ENCODE measurements at places on chromosomes 12 and 14. TPM values are rescaled to one million over a fixed set of nuclear protein-coding genes. Genes with fewer than 3 reads are reported as not detected.

DNA sequence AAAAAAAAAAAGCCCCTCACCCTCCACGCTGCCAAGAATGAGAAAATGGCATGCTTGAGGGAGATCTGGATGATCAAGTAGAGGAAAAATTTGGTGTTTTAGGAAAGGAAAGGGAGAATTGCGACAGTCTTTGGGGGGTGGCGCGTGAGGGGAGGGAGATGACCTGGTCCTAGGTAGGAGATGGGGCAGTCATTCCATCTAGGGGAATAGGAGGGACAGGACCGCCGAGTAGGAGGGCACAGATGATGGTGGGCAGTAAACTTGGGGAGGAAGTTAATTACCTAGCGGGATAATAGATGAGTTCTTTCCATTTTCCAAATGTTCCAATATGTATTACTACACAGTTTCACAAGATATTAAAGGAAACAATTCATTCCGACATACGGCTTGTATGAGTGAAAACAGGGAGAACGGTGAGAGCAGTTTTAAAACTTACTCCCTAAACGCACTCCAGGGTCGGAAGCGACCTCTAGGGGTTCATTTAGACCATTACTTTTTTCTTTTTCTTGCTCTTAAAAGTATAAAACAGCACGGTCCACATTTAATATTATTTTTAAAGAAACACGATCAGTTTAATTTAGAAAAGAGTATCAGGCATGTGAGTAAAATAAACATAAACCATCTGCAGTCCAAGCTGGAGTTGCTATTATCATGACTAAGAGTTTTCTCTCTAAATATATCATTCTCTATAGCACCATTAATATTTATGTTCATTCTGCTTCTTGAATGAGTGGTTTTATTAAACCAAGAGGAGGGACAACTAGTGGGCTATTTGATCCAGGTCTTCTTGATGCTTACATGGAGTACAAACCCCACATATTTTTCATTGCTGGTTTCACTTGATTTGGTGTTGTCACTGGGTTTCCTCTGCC, 3.0 kb upstream of the FNTB start:
- no peak for DNase-seq

GRCh38 chr12:24810378-24810777, 138.5 kb downstream of the BCAT1 start:
- DNase-seq, result no peak

DNA sequence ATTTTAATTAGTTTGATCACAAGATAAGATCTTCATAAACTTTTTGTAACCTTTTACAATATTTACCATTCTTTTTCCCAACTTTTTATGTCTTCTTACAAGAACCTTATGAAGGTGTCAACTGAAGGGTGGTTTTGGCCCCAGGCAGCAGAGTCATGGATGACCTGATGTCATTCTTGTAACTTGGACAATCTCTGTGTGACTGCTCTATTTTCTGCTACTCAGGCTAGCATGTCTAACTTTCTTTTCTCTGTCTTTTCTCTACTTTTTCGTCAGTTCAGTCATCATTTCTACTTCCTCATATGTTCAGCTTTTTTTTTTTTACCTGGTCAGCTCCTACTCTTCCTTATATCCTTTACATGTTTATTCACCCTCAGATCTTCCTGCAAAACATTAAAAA, 150.7 kb upstream of the PTPRQ start:
- no peak for DNase-seq

GRCh38 chr14:77822741-77823140, 22.8 kb downstream of the ADCK1 start:
- no peak for DNase-seq

DNA sequence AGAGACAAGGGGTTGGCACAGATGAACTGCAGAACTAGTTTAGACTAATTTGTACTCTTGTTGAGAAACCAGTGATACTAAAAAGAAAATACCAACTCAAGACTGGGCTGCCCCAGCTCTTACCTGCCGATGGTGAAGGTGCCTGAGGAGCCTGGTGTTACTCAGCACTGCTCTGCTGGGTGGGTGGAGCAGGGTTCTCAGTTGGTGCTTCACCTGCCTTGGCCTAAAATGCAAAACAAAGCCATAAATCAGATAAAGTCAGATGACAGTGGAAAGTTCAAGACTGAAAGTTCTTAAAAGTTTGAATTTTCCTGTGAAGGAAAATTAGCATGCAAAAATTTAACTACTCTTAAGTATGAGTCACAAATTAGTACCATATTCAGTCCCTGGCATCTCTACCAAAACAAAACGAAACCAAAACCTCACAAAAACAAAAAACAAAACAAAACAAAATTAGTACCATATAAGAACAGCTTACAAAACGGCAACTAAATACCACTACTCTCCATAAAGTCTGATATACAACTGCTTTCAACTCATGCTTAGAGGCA, 21.9 kb downstream of the YBX3 start:
- DNase-seq, result no peak

- no peak for DNase-seq
Observed at GRCh38 chr12:27034607-27035293, 12.4 kb downstream of the MED21 start.

GRCh38 chr12:108312693-108313189, 26.4 kb downstream of the CMKLR1 start:
- DNase-seq, result no peak

- no peak for DNase-seq
Observed at GRCh38 chr12:94641283-94641682, 9.1 kb downstream of the TMCC3 start.

GRCh38 chr14:52906141-52906601, 44.7 kb downstream of the FERMT2 start:
- no peak for DNase-seq

DNA sequence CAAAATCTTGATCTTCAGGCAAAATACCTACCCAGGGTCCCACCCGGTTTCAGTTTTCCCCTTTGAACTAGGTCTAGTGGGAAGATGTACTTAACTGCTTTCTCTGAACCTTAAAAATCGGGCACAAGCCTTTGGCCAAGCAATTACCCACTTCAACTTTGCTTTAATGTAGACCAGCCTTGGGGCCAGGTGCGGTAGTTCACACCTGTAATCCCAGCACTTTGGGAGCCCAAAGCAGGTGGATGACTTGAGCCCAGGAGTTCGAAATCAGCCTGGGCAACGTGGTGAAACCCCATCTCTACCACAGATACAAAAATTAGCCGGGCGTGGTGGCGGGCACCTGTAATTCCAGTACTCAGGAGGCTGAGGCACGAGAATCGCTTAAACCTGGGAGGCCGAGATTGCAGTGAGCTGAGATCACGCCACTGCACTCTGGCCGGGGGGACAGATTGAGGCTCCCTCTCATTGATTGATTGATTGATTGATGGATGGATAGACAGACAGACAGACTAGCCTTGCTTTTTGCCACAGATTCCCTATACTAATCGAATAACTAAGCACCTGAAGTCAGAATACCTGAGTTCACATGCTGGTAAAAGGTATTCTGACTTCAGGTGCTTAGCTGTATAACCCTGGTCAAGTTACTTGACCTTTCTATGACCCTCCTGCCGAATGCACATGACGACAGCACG, 1.9 kb downstream of the CLIP1 start:
- no peak for DNase-seq

GRCh38 chr12:121964813-121965643, 46.6 kb downstream of the CFAP251 start:
- DNase-seq, result no peak

DNA sequence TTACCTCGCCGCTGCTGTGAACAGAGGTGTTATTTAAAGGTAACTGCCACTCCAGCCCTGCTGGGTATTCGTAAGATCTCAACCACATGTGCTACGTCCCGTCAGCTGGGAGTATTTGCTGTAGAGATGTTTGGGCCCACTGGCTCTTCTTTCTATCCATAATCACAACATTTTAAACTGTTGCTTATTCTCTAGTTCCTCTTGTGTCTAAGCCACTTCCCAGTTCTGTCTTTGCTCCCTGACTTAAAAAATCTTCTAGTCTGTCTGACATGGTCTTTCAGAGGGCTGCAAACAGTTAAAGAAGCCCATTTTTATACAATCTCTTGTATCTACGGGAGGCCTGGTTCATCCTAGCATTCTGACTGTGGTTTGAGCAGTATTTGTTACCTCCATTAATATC, 33.2 kb upstream of the HELB start:
- DNase-seq, result no peak

- DNase-seq, result no peak
Observed at GRCh38 chr12:100151769-100152168, 9.1 kb upstream of the BLTP3B start.

DNA sequence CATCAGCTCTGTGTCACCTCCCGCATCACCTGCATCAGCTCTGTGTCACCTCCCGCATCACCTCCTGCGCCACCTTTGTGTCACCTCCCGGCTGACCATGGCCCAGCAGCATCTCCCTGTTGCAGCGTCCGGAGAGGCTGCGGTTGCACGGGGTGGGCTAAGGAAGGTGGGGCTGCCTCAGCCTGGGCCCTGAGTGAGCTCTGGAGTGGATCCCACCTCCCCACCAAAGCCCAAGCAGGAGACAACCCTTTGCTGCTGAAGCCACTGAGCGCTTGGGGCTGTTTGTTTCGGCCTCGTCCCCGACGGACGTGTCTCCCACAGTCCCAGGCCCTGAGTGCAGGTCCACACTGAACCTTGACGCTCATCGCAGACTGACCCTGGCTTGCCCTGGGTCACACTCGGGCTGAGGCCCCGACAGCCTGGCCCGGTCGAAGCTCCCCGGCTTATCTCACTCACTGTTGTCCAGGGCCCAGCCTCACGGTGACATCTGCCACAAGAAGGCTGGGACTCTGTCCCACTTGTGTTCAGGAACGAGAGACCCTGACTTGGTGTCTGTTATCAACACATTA, 12.2 kb downstream of the TMEM121 start:
- DNase-seq, result no peak

DNA sequence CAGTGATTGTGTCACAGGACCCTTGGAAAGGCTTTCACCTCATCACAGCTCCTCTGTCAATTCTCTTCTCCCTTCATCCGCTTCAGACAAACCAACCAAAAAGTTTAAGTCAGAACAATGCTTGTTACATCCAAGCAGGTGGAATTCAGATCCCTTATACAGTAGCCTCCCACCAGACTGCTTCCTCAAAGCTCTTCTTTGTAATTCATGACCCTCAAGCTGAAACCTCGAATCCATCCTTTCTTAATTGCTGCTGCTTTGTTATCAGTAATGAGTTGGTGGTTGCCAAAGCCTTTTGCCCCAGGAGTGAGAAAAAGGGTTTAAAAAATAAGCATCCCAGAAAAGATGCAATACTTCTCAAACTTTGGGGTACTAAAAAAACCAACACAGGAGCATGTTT, 9.5 kb downstream of the BEST3 start:
- DNase-seq, result no peak

Gene HOXC5
- not detected for total RNA-seq

Gene RNU7-1
- not detected for total RNA-seq

Gene MYL2
- not detected for total RNA-seq

Gene RDH16
- 2.9 TPM for total RNA-seq

Gene AICDA
- not detected for total RNA-seq

Gene KICS2
- total RNA-seq, result 9.6 TPM

Gene HOXC12
- not detected for total RNA-seq

Gene LRTM2
- not detected for total RNA-seq

Gene CCDC177
- not detected for total RNA-seq
